ENCODE measurements at places on chromosomes 5 and 9.
A peak's percentile ranks its signal among the peaks of the same experiment; 100 is the strongest.

GRCh38 chr9:131180454-131180853, 55.1 kb downstream of the NUP214 start:
- no peak for DNase-seq

- DNase-seq = no peak
These were observed 5.5 kb downstream of the FSTL4 start for GRCh38 chr5:133606835-133607234.

DNA sequence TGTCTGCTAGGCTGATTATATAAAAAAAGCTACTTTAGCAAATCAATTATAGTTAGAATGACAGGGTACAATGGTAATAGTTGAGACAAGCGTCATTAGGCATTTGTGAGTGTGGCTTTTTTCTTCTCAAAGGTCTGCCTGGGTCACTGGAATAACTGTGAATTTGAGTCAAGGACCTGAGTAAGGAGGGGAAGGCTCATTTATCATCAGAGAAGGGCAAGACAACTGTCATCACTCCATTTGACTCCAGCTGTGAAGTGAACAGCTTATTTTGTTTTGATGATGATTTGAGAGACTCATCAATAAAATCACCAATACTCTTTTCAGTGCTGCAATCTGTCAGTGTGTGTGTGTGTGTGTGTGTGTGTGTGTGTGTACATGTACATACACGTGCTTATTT, 118.6 kb downstream of the MAT2B start:
- DNase-seq = no peak

DNA sequence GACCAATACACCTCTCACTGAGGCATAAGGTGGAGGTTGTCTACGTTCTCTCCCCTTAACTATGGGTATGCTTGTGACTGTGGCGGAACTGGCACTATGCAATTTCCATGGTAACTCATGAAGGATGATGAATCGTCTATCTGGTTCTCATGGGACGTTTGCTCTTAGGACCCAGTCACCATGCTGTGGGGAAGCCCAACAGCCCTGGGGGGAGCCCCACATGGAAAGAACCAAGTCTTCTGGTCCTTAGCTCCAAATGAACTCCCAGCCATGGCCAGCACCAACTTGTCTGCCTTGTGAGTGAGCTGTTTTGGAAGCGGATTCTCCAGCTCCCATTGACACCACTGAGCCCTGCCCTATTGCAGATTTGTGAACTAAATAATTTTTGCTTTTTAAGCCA, 188.7 kb upstream of the S1PR3 start:
- DNase-seq = no peak

GRCh38 chr5:40497573-40497972, 182.1 kb upstream of the PTGER4 start:
- no peak for DNase-seq

GRCh38 chr9:14347406-14348122, 33.6 kb upstream of the NFIB start:
- DNase-seq = no peak

- DNase-seq = no peak
These were observed 24.9 kb downstream of the TAS2R1 start for GRCh38 chr5:9605041-9605838.

DNA sequence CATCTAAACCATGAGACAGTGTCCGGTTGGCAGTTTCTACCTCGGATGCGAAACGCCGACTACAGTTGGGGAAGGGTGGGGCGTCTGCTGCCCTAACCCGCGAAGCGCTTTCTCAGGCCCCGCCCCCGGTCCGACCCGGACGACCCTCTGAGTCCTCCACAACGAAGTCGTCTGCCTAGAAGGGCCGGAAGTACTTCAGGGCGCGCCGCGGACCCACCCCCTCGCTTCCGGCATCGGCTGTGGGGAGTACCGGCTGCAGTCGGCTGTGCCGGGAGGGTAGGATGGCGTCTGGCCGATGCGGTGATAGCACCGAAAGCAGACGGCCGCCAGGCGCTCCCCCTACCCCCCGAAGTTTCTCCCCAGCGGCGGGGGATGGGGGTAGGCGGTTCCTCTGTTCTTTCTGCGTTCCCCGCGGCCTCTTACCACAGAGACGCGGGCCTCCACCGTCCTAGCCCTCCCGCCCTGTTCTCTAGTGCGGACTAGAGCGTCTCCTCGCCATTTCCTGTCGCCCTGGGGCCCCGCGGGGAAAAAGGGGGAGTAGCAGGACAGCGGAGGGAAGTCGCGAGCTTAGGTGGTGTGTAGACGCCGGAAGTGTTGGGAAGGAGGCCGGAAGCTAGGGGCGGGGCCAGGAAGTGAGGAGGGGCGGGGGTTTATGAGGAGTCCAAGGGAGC, at the start of gene TRIM41:
TSS of gene TRIM41 (plus strand) at position 224 of the 671 bp plus-strand sequence. CDS start 719 bp downstream, outside the sequence.
- peak; percentile 93 for DNase-seq

- DNase-seq = peak; percentile 6
These were observed 809 bp downstream of the SLC44A1 start for GRCh38 chr9:105245029-105245890.

DNA sequence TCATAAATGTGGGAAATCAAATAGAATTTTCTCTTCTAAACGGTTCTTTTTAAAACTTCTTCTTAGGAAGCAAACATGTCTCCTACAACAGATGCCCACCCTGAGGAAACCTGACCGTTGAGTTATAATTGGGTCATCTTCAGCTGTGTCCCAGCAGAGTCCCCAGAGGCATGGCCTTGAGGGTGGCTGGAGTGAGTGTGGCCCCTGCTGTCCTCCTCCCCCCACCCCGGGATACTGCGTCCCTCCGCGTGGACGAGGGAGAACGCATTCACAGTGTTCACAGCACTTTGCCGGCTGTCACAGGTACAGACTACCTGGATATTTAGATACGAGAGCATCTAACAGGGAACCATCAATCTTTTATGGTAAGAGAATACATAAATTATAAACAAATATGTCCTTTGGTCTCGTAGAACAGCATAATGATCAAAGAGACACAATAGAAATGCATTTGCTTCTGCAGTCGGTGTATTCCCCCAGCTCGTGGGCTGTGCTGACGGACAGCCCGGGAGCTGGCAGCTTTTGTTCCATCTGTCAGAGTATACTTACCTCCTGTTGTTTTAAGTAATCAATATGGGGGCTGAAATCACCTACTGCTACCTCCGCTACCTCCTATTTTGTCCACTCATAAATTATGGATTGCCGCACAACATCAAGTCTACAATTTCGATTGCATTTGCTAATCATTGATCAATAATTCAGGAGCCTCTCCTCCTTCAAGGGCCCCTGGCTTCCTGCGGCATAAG, 214.7 kb downstream of the IRX2 start:
- no peak for DNase-seq

DNA sequence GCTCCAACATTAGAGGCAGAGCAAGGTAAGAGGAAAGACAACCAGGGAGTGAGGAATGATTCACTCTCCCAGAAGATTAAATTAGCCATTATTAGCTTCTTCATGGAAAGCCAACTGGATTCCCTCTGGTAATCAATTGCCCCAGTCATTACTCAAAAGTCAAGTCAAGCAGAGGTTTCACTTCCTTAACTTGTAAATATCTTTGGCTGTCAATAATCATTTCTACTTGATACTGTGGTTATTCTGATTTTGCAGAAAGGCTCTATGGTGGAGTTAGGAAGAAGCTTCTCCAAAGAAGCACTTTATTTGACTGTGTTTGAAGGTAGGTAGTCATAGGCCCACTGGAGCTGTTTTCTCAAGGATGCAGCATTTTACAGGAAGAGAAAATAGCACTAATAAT, 78.0 kb downstream of the JAKMIP2 start:
- no peak for DNase-seq

GRCh38 chr9:4620057-4620765, 41.9 kb upstream of the PLPP6 start:
- DNase-seq = no peak

- DNase-seq = no peak
These were observed 3.7 kb downstream of the ANGPTL2 start for GRCh38 chr9:127118597-127119319.

DNA sequence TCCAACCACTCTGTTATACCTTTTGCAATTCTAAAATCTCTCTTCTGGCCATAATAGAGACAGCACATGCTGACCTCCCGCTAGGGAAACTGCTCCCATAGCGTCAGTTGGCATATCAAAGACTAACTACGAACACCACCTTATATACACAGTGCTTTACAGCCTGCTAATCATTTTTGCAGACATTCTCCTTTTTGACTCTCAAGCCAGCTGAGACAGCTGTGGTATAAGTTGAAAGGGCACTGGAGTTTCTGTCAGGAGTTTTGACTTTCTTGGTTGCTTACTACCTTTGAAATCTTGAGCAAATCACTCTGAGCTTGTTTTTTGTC, 160.2 kb upstream of the TBCA start:
- no peak for DNase-seq

DNA sequence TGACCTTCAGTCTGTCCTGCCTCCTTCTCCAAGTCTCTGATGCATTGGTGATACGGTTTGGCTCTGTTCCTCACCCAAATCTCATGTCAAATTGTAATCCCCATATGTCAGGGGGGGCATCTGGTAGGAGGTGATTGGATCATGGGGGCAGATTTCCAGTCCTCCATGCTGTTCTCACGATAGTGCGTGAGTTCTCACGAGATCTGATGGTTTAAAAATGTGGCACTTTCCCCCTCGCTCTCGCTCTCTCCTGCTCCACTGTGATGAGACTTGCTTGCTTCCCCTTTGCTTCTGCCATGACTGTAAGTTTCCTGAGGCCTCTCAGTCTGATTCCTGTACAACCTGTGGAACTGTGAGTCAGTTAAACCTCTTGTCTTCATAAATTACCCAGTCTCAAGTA, 14.7 kb upstream of the ANKRD34B start:
- no peak for DNase-seq

DNA sequence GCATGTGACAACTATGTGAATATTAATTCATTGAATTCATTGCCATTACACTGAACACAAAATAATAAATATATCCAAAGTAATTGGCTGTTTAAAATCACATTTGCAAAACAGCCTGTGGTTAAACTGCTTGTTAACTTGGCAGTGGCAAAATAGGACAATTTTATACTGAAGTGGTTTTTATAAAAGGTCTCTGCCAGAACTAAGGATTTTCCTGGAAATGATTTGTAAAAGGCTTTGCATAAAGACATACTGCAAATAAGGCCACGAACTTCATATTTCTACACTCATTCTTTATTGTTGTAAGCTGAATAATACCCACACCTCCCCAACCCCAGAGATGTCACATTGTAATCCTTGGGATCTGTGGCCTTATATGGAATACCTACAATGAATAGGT, 370.3 kb upstream of the RGMB start:
- DNase-seq = no peak

- DNase-seq = no peak
These were observed 18.6 kb upstream of the NOTCH1 start for GRCh38 chr9:136564379-136564988.

GRCh38 chr5:129379406-129379805, 80.7 kb upstream of the ADAMTS19 start:
- DNase-seq = no peak

DNA sequence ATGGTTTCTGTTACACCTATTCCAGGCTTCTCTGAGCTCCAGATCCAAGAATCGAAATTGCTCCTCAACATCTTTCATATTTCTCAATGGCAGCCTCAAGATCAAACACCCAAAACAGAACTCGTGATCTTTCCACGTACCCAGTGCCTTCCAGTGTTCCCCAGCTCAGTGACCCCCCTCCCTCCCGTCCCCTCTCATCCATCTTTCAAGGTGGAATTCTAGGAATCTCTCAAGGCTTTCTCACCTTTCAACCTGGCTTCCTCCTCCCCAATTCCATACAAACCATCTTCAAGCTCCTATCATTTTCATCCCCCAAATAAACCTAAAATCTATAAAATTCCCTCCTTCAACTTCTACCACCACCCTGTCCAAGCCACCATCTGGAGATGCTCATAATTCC, 615.3 kb downstream of the BNC2 start:
- DNase-seq = no peak

GRCh38 chr9:128250839-128251731, 24.7 kb downstream of the GOLGA2 start:
- DNase-seq = no peak

- DNase-seq = no peak
These were observed 51.4 kb upstream of the BNC2 start for GRCh38 chr9:16921855-16922254.

- DNase-seq = no peak
These were observed 74.7 kb downstream of the AMBP start for GRCh38 chr9:114003351-114003750.

DNA sequence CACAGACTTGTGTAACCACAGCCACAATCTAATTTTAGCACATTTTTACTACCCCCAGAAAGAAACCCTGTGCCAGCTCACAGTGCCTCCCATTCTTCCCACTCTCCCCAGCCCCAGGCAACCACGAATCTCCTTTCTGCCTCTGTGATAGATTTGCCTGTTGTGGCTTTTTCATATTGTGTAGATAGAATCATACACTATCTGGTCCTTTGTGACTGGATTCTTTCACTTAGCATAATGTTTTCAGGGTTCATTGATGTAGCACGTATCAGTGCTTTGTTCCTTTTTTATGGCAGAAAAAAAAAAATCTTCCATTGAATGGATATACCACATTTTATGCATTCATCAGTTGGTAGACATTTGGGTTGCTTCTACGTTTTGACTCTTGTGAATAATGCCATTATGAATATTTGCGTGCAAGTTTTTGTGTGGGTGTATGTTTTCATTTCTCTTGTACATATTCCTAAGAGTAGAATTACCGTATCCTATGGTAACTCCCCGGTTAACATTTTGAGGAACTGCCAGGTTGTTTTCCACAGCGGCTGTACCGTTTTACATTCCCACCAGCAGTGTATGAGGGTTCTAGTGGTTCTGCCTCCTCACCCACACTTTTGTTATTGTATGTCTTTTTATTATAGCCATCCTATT, 64.5 kb downstream of the RCL1 start:
- no peak for DNase-seq

DNA sequence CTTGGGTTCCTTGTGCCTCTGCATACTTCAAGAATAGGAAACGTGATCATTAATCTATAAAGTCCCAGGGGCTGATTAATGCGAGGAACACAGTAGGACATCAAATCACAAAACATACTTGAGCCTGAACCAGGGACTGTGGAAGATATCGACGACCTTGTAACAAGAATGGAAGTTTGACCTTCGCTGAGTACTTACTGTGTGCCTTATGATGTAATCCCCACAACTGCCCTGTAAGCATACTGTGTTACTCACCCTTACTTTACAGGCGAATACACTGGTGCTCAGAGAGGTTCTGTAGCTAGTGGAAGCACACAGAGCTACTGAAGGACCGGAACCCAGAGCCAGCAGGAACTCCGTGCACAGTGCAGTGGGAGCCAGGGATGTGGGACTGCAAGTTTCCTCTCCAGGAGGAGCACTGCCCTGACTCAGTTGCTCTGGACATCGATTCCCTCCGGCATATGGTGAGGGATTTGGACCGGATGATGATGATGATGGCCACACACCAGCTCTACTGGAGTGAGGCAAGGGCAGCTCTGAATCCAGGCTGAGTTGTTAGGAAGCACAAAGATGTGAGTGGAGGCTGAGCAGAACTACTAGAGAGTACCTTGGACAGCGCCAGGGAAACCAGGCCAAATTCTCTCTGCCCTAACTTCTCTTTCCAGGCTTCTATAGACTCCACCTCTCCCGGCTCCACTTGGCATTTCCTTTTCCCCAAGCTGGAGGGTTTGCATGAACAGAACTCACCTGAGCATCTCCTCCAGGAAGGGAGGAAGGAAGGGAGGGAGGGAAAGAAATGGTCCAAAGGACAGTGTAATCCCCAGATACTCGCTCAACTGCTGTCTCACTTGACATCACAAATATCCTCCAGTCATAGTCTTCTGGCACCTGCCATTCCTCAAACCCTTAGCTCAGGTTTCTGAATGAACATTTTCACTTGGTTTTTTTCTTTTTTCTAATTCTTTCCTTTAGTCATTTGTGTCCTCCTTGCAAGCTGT, 1.5 kb upstream of the GABBR2 start:
- no peak for DNase-seq

- no peak for DNase-seq
These were observed 331.9 kb upstream of the CCNG1 start for GRCh38 chr5:163105456-163105855.
